ENCODE measurements at places on chromosomes 4 and X.

GRCh38 chr4:139416073-139416673 is 37.7 kb upstream of the RAB33B start:
- DNase-seq: no peak

GRCh38 chr4:130288576-130288975 is 1192.6 kb downstream of the C4orf33 start:
- no peak for DNase-seq

DNA sequence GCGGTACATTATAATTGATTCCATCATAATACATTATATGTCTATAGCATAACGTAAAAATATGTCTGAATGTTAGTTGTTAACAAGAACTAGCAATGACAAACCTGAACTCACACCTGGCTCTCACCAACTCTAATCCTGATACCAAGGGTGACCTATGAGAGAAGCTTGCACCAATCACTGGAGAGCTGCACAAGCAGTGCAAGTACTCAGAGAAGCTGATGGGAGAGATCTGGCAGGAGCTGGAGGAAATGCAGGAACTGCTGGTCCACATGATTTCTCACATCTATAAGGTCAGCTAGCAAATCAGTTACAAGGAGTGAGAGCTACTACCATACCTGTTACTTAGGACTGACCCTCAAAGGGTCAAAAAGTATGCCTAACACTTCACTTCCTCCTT is 74.8 kb downstream of the RAB28 start:
- DNase-seq: no peak

DNA sequence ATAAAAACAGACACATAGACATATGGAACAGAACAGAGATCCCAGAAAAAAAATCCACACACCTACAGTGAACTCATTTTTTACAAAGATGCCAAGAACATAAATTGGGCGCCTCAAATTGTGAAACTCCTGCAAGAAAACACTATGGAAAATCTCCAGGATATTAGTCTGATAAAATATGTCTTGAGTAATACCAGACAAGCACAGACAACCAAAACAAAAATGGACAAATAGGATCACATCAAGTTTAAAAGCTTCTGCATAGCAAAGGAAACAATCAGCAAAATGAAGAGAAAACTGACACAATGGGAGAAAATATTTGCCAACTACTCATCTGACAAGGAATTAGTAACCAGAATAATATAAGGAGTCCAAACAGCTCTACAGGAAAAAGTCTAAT is 337.3 kb upstream of the DIPK2B start:
- DNase-seq: no peak

DNA sequence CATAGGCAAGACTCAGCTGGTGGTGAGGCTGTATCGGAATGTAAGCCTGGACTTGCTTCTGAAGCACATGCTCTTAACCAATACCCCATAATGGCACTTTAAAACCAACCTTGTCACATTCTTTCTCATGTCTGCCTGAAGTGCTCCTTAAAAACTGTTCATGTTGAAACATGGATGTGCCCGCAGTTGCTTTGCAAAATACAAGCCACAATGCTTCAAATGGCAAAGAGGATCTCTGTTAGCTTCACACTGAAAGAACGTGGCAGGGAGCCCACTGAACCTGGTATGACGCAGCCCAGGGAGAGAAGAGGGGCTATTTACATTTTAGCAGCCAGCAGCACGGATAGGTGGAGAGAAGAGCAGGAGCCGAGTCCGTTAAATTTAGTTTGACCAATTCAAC is 29.3 kb downstream of the SOD3 start:
- DNase-seq: peak; percentile 47

DNA sequence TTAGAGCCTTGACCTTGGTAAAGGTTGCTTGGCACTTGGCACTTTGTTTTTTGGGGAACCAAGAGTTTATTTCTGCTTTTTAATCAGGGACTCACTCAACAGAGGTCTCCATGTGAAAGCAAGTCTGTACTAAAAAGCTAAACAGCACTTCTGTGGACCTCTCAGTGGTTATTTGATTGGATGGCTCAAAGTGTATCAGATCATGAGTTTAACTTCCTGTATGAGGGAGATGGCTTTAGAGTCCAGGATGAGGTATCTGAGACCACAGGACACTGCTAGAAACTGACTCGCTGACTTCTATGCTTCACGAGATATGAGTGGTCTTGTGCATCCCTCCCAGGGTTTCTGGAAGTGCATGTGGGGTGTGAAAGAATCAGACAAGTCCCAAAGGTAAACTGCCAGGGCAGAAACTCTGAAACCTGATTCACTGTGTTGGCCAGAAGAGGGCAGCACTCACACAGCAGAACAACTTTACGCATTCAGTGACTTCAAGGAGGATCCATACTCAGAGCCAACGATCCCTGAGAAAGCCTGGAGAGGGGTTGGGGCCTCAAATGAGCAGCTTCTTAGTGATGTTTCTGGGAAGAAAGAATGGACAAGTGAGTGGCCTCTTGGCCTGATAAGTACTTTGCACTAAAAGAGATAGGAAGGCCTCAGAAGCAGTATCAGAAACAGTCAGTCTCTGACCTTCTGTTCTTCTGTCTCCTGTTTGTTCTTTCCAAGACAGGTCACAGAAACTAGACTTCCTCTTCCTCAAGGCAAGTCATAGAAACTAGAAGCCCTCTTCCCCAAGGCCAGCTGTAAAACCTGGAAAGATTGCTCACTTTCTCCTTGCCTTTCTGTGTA is 220.3 kb upstream of the CXCL13 start:
- no peak for DNase-seq

DNA sequence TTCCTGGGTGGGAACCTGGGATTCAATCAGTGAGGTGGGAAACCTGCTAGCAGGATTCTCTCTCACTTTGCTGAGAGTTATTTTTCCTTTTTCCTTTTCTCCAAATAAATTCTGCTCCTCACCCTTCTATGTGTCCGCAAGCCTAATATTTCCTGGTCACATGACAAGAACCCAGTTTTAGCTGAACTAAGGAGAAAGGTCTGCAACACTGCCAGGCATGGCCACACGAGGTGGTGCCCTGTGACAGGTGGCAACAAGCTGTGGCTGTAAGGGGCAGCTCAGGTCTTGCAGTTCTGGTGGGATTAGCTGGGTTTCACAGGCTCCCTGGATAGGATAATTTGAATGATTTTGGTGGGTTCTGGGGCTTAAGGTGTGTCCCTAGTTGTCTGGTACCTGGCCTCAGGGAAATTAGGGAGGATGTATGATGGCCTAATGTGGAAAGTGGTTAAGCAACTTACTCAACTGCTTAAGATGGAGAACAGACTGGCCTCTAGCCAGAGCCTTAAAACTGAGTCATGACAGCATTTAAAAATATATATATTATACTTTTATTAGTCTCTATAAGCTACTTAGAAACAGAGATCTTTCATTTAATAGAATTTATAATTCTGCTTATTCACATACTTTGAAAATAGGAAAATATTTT is 215.0 kb downstream of the IL15 start:
- DNase-seq: no peak

DNA sequence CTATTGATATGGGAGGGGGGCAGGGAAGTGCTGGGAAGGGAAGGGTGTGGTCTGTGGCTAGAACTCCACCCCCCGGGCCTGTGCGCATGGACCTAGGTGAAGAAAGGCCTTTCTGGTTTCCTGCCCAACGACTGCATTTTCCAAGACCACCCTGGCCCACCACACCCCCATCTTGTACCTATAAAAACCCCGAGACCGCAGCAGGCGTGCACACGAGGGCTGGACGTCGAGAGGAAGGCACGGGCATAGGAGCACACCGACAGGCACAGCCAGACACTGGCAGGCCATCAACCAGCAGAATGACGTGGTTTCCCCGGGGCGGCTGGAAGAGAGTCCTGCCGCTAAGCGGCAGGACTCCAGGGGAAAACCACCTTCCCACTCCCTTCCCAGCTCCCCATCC is 981.1 kb downstream of the PCDH7 start:
- DNase-seq: no peak

- no peak for DNase-seq
Measured at GRCh38 chrX:44202596-44202995, 140.9 kb downstream of the EFHC2 start.

- no peak for DNase-seq
Measured at GRCh38 chrX:106037835-106038473, 573 bp downstream of the SERPINA7 start.

Data from suprapubic skin (tissue), 4 donors.